Stimulated activated CD4-positive, alpha-beta T cell treated with anti-CD3 and anti-CD28 coated beads, TNF-alpha, amount 100 ng/mL, for 4 hours (primary cell): ENCODE measurements at places on chromosomes 7 and 10.

- no peak for DNase-seq
Measured at GRCh38 chr10:122251459-122252255, 19.4 kb upstream of the BTBD16 start.

- no peak for DNase-seq
Measured at GRCh38 chr10:95374597-95375209, 83.9 kb upstream of the PDLIM1 start.

DNA sequence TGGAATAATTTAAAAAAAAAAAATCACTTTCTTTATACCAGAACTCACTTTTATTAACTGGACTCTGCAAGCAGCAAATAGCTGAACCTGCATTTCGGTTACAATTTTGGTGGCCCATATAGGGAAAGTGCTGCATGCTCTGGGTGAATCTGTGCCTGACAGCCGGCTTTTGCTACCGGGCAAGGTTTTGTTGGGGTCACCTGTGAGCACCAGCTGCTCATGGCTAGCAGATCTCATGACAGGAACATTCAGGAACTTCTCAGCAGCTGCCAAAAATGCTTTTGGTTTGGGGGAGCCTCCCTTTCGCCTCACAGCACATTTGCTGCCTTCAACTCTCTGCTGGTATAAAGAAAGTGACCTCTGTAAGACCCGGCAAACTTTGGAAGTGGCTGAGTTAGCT is 13.2 kb upstream of the CREB3L2 start:
- no peak for DNase-seq

DNA sequence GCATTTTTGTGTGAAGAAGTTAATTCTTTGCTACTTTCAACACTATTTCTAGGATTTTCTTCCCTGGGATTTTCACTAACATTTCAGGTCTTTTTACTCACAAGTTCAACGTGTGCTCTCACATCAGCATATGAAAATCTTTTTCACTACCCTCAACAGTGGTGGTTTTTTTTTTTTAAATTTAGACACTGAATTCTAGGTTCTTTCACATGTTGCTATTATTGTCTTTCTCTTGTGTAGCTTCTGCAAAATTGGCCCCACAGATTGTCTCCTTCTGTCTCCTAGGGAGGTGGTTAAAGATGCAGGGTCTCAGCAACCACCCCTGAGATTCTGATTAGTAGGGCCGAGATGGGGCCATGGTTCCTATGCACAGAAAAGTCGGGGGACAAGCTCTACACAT is 165.0 kb upstream of the GPR26 start:
- DNase-seq, result no peak

DNA sequence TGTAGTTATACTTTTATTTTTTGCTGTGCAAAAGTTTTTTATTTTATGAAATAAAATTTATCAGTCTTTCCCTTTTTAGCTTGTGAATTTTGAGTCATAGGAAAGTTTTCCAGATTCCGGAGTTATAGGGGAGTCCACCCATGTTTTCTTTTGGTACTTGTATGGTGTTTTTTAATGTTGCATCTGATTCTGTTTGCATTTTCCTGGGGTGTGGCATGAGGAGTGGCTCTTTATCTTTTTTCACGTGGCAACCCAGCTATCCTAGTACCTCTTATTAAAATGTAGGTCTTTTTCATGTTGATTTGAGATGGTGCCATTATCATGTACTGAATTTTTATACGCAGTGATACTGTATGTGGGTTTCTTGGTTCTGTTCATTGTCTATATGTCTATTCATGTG is 19.7 kb downstream of the EXOC6 start:
- DNase-seq, result no peak

DNA sequence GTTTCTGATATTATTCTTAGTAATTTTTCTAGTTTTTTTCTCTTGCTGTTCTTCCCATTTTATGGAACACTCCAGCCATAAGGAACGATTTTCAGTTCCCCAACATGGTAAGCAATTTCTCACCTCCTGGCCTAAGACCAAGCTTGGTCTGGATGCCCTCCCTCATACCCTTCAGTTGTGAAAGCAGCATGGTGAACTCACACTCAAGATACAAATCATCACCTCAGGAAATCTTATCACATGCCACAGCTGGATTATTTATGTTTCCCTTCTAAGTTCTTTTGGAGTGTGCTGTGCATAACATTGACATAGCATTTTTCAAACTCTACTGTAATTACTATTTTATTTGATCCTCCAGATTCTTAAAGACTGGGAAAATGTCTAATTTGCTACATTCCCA is 216.6 kb downstream of the AGMO start:
- DNase-seq, result no peak
